NCI-H1694 treated with DMSO at 0.1 percent for 48 hours (cell line): ENCODE measurements at places on chromosomes 6 and 20.

GRCh38 chr6:80340686-80341085 lies 234.2 kb downstream of the BCKDHB start:
- DNase-seq, result no peak

DNA sequence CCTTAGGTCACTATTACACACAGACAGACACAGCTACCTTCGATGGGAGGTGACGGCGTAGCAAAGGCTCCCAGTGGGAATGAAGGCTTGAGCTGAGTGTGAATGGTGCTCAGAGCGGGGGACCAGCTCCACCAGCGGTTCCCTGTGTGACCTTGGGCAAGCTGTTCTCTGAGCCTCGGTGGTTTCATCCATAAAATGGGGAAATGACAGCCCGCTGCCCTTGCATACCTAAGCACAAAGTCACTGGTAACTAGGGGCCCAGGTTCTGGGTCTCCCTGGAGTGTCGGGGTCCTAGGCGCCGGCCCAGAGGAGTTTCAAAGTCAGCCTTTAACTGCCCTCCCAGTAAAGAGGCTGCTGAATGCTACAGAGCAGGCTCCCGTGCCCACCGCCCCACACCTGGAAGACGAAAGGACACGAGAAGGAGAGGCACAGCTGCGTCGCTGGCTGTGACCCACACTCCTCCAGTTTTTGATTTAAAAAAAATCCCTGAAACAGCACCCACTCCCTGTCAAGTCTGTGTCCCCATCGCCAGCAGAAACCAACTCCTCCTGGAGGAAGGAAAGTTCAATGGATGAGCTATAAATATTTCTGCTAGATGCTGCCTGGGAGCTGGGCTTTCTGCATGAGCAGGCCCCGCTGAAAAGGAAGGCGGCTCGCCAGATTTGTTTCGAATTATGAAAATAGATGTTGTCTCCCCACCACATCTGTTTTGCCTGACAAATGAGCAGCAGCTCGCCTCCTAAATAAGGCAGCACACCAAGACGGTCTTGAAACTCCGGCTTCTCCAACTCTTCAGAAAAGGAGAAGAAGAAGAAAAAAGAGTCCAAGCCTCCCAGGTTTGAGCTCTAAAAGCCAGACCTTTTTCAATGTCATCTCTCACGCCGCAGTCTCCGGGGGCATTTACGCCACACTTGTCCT lies 27.4 kb downstream of the PMEPA1 start:
- no peak for DNase-seq

DNA sequence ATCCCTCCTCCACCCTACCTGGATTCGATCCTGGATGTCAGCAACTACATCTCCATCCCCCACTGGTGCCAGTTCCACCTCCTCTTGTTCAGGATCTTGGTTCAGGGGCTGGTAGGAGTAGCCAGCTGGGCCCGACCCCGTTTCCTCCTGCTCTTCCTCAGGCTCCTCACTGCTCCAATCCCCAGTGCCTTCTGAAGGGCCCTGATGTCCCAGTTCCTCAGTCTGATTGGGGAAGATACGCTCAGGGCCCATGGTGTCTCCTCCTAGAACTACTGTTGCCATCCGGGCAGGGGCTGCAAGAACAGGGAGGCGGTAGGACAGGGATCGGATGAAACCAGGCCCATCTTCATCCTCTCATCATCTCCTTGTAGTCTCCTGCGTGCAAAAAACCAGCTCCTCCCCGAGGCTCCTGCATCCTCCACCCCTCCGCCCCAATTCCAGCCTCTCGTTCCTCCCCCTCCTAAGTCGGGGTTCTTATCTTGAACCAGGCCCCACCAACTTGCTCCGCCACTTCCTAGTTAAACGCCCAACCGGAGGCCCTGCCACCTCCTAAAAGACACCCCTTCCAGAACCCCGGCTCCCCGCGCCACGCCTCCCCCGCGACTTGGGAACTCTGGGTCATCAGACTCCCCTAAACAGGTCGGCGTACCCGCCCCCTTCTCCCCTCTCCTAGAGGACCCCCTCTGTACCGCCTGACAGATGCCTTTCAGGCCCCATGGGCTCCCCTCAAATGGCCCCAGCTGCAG lies 476 bp downstream of the MEA1 start:
- DNase-seq, result no peak

DNA sequence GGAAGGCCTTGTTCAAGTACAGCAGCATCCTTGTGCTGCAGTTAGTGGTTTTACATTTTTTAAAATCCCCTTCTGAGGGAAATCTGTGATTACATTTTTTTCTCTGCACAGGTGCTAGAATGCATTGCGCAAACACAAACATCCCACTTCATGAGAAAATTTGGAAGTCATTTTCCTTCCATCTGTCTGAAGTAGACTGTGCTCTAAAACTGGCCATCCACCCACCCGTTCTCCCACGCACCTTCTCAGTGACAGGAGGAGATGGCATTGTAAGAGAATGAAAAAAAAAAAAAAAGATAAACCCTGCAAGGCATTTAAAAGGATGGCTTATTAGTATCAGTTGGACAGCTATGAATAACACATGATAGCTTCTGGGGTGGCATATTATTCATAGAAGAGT lies 65.0 kb downstream of the SOBP start:
- DNase-seq, result no peak

DNA sequence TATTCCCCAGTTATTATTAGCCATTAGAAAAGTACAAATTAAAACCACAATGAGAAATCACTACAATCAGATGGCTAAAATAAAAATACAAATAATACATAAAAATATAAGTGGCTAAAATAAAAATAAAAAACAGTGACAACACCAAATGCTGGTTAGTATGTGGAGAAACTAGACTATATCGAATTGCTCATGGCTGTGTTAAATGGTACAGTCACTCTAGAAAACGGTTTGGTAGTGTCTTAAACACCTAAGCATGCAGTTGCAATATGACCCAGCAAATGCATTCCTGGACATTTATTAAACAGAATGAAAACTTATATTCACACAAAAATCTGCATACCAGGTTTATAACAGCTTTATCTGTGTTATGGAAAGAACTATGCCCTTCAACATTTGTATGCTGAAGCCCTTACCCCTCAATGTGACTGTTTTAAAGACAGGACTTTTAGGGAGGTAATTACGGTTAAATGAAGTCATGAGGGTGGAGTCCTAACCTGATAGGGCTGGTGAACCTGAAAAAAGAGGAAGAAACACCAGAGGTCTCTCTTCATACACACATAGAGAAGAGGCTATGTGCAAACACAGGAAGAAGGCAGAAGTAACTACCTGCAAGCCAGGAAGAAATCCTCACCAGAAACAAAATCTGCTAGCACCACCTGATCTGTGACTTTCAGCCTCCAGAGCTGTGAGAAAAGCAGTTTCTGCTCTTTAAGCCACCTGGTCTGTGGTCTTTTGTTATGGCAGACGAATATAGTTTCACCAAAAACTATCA lies 84.9 kb downstream of the ASCC3 start:
- DNase-seq, result no peak
